Activated T-helper 1 cell treated with anti-CD3 and anti-CD28 coated beads, Interleukin-12 subunit alpha, Interleukin-12 subunit beta, Interleukin-2, Interleukin-4 antibody, amounts not matched to agents 30 ng/mL and 10 ng/mL and 1 ng/mL, durations not matched to agents 14 hours and 24 hours and 36 hours (primary cell): ENCODE measurements at places on chromosomes 1 and 21.
A peak's percentile ranks its signal among the peaks of the same experiment; 100 is the strongest.

GRCh38 chr1:33721301-33721815 lies 142.5 kb upstream of the HMGB4 start:
- no peak overlapping the region for H3K27ac ChIP-seq
- H3K4me1 ChIP-seq, result no peaks in the 10 kb centered on the region
- H3K36me3 ChIP-seq, result no peaks in the 10 kb centered on the region
- DNase-seq, result no peak
- H3K27me3 ChIP-seq, result no peaks in the 10 kb centered on the region

DNA sequence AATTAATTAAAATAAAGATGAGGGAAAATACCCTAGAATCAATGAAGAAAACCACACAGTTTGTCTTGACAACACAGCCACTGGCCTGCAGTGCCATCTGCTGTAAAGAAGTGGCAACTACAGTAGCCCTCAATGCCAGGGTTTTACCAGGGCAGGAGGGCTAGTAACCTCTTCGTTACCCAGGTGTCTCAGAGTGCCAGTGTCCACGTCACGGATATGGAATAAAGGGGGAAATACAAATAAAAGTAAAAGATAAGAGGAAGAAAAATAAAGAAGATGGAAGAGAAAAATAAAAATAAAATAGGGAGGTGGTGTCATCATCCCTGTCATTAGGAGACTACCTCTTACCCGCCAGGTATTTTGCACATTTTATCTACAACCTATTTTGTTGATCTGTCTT lies 14.2 kb upstream of the SLC44A3 start:
- H3K4me1 ChIP-seq, result peaks cover 6% of the 10 kb centered on the region
- peak; percentile 21 for DNase-seq
- H3K36me3 ChIP-seq, result no peaks in the 10 kb centered on the region
- H3K27ac ChIP-seq, result no peak overlapping the region

- DNase-seq, result peak; percentile 3
- peaks cover 28% of the 10 kb centered on the region for H3K4me1 ChIP-seq
- peak overlapping the region; percentile 91 for H3K4me3 ChIP-seq
- peak overlapping the region; percentile 100 for H3K27ac ChIP-seq
These were observed 1.1 kb downstream of the USP48 start for GRCh38 chr1:21781815-21782348.

DNA sequence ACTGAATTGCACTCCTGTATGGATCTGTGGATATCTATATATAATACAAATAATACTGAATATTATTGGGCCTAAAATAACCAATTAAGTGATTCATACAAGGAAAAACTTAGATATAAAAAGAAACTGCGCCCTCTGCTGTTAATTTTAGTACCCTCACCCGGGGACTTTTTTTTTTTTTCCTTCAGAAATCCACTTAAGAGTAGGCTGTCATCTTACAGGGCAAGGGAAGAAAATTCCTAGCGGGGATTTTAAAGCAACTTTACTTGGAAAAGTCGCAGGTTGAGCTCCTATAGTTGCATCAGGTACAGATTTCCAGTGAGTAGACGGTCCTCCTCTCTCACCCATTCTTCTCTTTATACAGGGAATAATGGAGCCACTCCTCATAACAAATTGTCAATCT lies 1.3 kb downstream of the NTNG1 start:
- no peak for DNase-seq
- peaks cover 11% of the 10 kb centered on the region for H3K4me1 ChIP-seq
- H3K36me3 ChIP-seq, result no peaks in the 10 kb centered on the region
- H3K27me3 ChIP-seq, result peaks cover 56% of the 10 kb centered on the region
- H3K27ac ChIP-seq, result no peak overlapping the region

- H3K4me1 ChIP-seq, result peaks cover 24% of the 10 kb centered on the region
- DNase-seq, result peak; percentile 46
- H3K27me3 ChIP-seq, result peaks cover 21% of the 10 kb centered on the region
- H3K36me3 ChIP-seq, result no peaks in the 10 kb centered on the region
- no peak overlapping the region for H3K4me3 ChIP-seq
- H3K27ac ChIP-seq, result no peak overlapping the region
These were observed 78.7 kb upstream of the ZNF281 start for GRCh38 chr1:200488375-200489165.

DNA sequence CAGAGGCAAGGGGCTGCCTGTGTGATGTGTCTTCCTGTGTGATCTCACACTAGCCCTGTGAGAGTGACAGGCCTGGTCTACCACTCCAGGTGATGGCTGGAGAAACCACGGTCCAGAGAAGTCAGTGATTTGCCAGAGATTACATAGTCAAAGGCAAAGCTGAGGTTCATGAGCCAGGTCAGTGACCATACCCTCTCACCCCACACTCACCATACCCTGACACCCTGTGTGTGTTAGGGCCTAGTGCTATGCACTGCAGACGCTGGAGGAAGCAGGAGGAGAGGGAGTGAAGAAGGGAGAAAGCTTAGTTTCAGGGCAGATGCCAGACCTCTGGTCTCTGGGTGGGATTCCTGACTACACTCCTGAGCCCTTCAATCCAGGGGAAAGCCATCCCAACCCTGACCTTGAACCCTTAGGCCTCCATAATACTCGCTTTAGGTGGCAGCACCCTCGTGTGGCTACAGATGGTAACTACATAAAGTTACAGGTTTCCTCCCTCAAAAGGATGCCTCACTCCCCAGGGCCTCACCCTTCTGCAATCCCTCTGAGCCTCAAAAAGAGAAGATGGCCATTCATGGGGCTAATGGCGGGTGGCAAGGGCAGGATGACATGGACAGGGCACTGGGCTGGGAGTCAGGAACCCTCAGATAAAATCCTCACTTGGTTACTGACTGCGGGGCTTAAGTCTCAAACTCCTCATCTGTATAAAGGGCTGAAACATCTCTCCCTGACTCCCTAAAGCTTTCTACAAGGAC lies 20.8 kb upstream of the SDC3 start:
- no peak overlapping the region for H3K4me3 ChIP-seq
- peak; percentile 30 for DNase-seq
- peaks cover 3% of the 10 kb centered on the region for H3K27me3 ChIP-seq
- no peaks in the 10 kb centered on the region for H3K4me1 ChIP-seq
- no peak overlapping the region for H3K27ac ChIP-seq

DNA sequence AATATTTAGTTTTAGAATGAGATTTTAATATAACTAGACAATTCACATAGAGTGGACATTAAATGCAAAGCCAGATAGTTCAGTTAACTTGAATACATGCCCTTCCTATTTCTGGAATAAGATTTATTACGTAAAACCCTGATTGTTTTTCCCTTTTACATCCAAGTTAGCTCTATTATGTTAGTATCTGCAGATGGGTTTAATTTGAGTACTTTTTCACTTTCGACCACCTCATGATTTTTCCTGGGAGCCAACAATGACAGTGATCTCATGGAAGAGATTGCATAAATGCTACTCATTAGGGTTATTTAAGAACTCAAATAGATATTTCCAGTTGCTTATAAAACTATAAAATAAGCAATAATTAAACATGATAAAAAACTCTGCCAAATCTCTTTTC lies 199.4 kb upstream of the PTGFR start:
- H3K4me1 ChIP-seq, result no peaks in the 10 kb centered on the region
- no peak overlapping the region for H3K27ac ChIP-seq
- no peaks in the 10 kb centered on the region for H3K36me3 ChIP-seq
- no peak overlapping the region for H3K4me3 ChIP-seq
- H3K27me3 ChIP-seq, result no peaks in the 10 kb centered on the region
